ENCODE measurements at places on chromosomes 6 and 20. TPM values are rescaled to one million over a fixed set of nuclear protein-coding genes. Genes with fewer than 3 reads are reported as not detected.
A peak's percentile ranks its signal among the peaks of the same experiment; 100 is the strongest.

The PRICKLE4 gene
- not detected for total RNA-seq

GRCh38 chr20:17936286-17936760 lies 32.3 kb downstream of the SNX5 start:
- no peak for DNase-seq

The BCAS1 gene
- total RNA-seq: under 0.01 TPM

DNA sequence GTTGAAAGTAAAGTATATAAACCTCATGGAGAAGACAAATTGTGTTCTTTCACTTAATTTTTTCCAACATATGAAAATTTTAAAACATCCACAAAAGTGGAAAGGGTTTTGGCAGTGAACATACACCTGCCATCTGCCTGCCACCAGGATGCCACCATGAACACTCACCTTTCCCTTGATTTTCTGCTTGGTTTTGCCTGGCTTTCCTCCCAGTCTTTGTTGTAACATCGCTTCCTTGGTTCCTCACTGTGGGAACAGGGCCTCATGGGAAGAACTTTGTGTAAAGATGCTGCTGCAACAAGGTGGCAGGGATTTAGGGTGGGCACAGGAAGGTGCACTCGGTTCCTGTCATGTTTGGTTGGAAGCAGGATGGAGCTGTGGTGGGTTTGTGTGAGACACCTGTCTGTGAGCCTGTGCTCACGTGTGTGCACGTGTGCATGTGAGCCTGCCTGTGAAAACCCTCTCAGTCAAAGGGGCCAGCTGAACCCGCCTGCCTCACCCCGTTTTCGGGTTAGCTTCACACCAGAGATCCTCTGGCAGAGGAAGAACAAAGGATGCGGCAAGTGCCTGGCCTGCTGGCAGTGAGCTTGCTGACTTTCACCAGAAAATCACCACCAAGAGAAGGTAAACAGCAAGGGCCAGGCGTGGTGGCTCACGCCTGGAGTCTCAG lies 11.0 kb upstream of the RBM38 start:
- no peak for DNase-seq

- no peak for DNase-seq
Observed at GRCh38 chr6:169101981-169102380, 151.7 kb downstream of the THBS2 start.

The ENPP1 gene
- 2.2 TPM for total RNA-seq

- DNase-seq: no peak
Observed at GRCh38 chr6:143513410-143513809, 1.9 kb upstream of the FUCA2 start.

The DZANK1 gene
- 1.4 TPM for total RNA-seq

DNA sequence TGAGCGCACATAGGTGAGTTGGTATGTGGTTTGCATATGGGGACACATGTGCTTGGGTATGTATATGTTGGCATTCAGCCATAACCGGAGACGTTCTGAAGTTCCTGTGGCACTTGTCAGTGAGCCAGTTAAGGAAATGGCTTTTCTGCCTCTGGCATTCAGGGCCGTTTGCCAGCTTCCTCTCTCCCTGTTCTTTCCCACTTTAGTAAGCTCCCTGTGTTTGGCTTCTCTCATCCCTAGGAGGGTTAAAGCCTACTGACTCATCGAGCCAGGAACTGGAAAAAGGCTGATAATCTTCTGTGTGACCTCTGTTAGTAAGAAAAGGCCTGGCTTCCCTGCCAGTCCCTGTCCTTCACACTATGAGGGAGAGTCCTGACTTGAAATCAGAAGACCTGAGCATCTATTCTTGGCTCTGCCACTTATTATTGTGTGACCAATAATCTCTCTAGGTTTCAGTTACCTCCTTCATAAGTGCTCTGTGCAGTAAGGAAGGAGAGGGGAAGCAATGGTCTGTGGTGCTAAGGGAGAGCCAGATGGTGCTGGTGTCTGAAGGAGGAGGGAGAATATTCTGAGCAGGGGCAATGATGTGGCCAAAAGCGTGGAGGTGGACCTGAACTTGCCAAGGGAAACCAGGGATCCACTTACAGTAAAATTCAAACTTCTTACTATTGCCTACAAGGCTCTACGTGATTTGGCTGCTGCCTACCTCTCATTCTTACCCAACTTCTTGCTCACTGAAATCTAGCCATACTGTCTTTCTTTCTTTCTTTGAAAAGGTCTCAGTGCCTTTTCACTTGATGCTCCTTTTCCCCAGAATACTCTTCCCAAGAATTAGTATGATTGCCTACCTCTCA lies 31.4 kb downstream of the ACSS2 start:
- DNase-seq: peak; percentile 81

DNA sequence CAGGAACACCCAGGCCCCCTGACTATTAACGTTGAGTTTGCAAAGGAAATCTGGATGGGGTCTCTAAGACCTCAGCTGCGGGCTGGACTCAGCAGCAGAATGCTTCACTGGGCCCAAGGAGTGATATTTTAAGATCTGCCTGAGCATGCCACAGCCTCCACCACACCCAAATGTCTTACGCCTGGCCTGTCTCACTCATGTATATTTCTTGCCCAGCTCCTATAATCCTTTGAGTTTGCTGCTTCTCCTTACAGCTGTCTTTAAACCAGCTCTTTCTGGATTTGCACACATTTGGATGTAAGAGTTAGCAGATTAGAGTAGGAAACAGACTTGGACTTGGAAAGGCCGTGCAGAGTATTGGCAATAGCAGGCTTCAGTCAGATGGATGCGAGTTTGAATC lies 16.4 kb downstream of the CASS4 start:
- no peak for DNase-seq

DNA sequence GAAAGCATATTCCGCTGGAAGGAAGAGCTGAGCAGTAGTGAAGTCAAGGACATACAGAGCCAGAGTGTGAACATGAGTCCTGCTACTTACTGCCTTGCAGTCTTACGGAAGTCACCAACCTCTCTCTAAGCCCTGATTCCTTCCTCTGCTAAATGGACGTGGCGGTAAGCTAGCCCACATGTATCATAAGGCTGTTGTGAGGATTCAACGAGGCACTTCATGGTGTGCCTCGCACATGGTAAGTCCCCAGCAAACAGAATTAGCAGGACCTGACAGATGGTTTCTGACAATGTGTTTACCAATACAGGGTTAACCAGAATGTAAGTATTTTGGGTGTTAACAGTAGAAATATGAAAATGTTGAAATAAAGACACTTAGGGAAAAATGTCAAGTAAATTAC lies 93.2 kb downstream of the IRF4 start:
- no peak for DNase-seq

GRCh38 chr20:62001178-62001715 lies 64.4 kb downstream of the TAF4 start:
- no peak for DNase-seq

The CNR1 gene
- total RNA-seq: 4.2 TPM

The CTCFL gene
- total RNA-seq: 0.07 TPM

GRCh38 chr6:108736832-108737231 lies 111.4 kb upstream of the ARMC2 start:
- DNase-seq: peak; percentile 46

The KCNG1 gene
- 10.5 TPM for total RNA-seq

The KIAA0408 gene
- total RNA-seq: 2.0 TPM

The COL9A3 gene
- total RNA-seq: 4.6 TPM

GRCh38 chr6:71349395-71349794 lies 60.8 kb downstream of the OGFRL1 start:
- DNase-seq: no peak

DNA sequence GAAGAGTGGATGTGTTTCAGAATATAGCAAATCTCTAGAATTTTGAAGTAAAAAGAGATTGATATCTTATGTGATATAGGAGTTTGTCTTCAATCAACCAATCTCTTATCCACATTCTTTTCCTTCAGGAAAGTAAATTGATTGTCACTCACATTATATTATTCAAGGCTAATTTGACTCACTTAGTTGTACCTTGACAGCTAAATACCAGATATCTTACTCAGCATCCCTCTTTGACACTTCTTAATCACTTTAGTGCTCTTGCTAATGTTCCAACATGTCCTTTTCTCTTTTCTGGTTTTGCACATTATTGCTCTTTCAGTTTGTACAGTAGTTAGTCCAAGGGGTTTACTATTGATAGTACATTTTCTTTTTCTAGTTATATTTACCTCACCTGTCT lies 286.9 kb upstream of the PTCHD4 start:
- no peak for DNase-seq

GRCh38 chr6:20604159-20604558 lies 69.9 kb downstream of the CDKAL1 start:
- no peak for DNase-seq

- no peak for DNase-seq
Observed at GRCh38 chr6:118146584-118146983, 239.5 kb downstream of the SLC35F1 start.

GRCh38 chr6:169008641-169009257 lies 244.9 kb downstream of the THBS2 start:
- DNase-seq: no peak

The TAGAP gene
- not detected for total RNA-seq

- no peak for DNase-seq
Observed at GRCh38 chr6:30267423-30267822, 54.2 kb upstream of the TRIM26 start.

- DNase-seq: no peak
Observed at GRCh38 chr6:136059308-136059707, 190.8 kb downstream of the MTFR2 start.

The NUS1 gene
- total RNA-seq: 18.8 TPM

- DNase-seq: no peak
Observed at GRCh38 chr6:81589465-81590313, 162.8 kb downstream of the TENT5A start.

The SAMD3 gene
- total RNA-seq: not detected

DNA sequence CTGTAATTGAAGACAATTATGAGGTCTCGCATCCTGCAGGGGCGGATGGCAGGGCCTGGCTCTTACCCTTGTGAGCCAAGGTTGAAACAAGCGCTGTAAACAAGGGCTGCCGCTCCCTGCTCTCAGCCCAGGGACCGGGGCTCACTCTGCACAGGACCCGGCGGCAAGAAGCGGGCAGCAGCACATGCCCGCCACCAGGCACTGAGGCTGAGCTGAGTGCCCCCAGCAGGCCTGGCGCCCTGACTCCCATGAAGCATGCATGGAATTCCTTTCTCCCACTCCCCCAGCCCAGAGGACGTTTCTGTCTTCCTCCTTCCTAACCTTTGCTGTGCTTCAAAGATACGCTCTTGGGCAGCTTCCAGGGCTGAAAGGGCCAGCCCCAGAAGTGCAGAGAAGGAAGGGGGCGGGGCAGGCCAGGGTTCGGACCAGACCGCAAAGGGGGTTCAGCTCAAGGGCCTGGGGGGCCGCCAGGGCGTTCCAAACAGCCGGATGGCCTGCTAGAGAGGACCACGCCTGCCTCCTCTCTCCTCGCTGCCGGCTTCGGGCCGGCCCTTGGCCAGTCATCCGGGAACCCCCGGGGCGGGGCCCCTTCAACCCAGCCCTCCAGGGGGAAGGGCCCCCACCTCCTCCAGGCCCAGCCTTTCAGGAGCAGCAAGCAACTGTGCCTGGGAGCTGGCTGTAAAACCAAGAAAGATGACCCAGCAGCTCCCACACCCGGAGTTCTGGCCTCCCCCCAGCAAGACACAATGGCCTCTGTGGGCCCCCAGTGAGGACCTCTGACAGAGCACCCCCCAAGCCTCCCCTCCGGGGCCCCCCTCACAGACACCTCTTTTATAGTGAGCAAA lies 109.9 kb downstream of the NOL4L start:
- DNase-seq: no peak

The CD40 gene
- total RNA-seq: 49.7 TPM

- peak; percentile 16 for DNase-seq
Observed at GRCh38 chr6:54802775-54803634, 43.6 kb upstream of the FAM83B start.

- DNase-seq: no peak
Observed at GRCh38 chr6:68256391-68256790, 378.7 kb upstream of the ADGRB3 start.

The HLA-F gene
- total RNA-seq: 2.8 TPM

The KIF25 gene
- total RNA-seq: not detected

GRCh38 chr20:60331688-60332300 lies 373.6 kb downstream of the CDH26 start:
- DNase-seq: no peak

DNA sequence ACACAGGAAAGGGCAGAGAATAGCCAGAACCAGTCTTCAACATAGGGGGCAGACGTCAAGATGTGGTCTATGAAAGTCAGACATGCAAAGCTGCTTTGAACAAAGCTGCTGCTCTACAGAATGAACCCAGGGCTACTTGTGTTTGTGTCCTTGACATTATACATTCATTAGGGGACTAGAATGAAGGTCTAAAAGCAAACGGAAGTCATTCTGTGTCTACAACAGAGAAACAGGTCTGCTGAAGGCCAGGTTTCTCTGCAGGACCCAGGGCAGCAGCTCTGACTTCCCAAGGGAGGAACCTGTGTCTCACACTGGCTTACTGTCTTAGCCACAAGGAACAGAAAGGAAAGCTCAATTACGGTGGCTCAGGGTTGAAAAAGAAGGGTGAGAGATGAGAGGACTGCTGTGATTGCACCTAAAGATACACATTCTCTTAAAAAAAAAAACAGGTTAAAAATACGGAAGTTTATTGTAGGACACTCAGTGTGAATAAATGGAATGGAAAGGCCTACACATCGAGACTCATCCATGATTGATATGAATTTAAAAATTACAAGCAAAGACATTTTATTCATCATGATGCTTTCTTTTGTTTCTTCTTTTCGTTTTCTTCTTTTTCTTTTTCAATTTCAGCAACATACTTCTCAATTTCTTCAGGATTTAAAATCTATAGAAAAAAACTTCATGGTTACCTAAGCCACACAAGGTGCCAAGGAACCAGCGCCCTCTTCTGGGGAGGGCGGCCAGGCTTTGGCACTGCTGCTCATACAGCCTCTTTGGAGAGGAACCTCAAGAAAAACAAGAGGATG lies 6.7 kb downstream of the PSMA7 start:
- DNase-seq: no peak

Data from epithelial cell of proximal tubule (primary cell).